ENCODE measurements at places on chromosomes 1 and 21.

GRCh38 chr1:167425482-167425881 is 92.8 kb downstream of the CD247 start:
- no peak for DNase-seq

- no peak for DNase-seq
These were observed 60.5 kb upstream of the KIAA1614 start for GRCh38 chr1:180851995-180852887.

GRCh38 chr1:99754697-99755096 is 11.7 kb downstream of the FRRS1 start:
- DNase-seq: no peak

- no peak for DNase-seq
These were observed 45.9 kb downstream of the BTBD8 start for GRCh38 chr1:92126088-92126487.

DNA sequence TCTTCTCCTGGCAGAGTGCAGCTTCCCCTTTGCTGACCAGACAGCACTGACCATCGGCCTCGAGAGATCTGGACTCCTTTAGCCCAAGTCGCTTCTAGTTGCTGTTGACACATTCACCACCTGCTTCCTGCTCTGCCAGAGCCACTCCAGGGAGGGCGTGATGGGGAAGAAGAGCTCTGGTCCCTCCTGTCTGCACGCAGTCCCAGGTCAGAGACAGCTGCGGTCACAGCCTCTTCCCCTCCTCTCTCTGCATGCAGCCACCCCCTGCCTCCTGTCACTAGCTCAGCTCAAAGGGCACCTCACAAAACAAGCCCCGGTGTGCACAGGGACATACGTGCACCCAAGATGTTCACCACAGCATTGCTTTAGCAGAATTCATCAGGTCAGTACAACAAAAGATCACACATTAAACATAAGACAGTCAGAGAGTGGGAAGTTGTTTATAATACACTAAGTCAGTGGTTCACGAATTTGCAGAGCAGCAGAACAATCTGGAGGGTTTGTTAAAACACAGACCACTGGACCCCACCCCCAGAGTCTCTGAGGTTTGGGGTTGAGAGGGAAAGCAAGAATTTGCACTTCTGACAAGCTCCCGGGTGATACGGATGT is 132.9 kb downstream of the SYF2 start:
- DNase-seq: no peak

GRCh38 chr1:203777596-203777995 is 12.6 kb downstream of the LAX1 start:
- DNase-seq: no peak

DNA sequence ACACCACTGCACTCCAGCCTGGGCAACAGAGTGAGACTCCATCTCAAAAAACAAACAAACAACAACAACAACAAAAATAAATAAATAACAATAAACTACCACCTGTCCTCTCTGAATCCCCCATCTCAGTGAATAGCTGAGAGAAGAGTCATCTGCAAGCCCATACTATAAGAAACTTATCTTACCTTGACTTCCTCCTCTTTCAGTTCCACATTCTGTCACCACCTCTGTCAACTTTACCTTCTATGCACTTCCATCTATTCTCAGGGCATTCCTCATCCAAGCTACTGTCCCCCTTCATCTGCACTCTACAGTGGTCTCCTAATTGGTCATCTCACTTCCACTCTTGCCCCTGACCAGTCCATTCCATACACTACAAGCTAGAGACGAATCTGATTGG is 58.1 kb downstream of the KIAA0040 start:
- no peak for DNase-seq

DNA sequence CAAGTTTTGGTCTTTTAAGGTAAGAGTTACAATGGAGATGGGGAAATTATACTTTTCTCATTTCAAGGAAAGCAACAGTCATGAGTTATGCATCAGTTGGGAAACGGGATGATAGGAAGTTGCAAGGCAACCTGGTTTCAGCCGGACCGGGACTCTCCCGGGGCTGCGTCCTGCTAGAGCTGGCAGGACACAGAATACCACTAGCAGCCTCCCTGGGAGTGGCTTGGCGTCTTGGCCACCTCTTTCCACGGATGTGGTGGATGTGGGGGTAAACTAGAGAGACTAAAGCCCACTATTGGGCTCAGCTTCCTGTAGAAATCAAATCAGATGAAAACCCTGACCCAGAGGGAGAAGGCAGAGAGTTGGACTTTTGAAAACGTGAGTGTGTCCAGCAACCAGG is 71.9 kb downstream of the ADARB1 start:
- DNase-seq: no peak

- no peak for DNase-seq
These were observed 1.9 kb upstream of the C4BPA start for GRCh38 chr1:207102146-207102545.

GRCh38 chr1:42931911-42932422 is 26.7 kb downstream of the SLC2A1 start:
- no peak for DNase-seq

DNA sequence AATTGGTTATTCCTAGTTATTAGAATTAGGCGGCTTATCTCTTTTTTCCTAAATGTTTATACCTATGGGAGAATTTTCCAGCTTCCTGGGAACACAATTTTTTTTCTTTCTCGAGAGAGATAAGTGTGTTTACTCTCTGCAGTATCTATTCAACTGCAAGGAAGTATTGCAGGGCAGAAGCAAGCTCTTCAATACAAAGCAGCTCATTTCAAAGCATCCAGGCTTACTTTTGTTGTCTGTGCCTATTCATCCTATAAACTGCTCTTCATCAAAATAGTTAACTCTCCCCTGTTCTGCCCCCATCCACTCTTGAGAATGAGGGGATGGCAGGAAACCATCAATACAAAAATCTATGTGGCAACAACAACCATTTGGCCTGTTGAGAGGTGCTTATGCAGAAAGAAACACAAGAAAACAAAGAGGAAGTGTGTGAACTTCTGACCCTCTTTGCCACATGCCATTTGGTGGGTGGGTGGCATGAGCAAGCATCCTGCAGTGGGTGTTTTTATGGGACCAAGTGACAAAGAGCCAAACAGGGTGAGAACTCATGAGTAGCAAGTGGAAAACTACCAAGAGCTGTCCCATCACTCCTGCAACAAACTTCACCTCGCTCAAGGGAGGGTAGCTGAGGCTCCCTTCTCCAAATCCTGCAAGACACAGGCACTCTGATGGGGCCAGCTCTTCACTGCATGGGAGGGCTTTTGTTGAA is 50.6 kb upstream of the MRPS6 start:
- no peak for DNase-seq

GRCh38 chr21:38816400-38816977 is 10.8 kb downstream of the ETS2 start:
- DNase-seq: no peak

DNA sequence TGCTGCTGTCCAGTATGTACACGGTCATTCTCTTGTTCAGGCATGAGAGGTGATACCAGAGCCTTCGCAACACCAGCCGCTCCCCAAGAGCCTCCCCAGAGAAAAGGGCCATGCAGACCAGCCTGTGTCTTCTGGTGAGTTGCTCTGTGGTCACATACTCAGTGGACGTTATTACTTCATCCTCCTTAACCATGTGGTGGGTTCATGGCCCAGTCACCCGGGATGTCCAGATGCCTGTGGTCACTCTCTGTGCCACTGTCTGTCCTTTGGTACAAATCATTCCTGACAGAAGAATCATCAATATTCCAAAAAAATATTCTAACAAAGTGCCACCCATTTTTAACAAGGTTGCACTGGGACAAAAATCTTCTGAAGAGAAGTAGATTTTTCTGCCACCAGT is 8.8 kb upstream of the ZNF124 start:
- no peak for DNase-seq

DNA sequence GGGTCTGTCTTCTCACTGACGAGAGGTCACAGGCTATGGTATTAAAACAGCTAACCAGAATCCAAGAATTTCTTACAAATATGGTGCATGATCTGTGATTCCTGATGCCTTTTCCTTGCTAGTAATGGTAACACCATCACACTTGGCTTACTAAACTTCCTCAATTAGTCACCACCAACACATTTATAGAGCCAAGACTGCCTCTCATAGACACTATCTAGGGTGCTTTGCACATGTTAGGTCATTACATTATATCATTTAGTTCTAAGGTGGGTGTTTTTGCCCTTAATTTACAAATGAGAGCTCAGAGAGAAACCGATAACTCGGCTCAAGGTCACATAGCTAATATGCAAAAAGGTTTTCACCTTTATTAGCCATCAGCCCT is 8.7 kb downstream of the KIF21B start:
- DNase-seq: no peak

GRCh38 chr1:168824418-168825065 is 95.5 kb upstream of the DPT start:
- no peak for DNase-seq

- DNase-seq: no peak
These were observed 23.1 kb downstream of the DYRK3 start for GRCh38 chr1:206658264-206658980.

DNA sequence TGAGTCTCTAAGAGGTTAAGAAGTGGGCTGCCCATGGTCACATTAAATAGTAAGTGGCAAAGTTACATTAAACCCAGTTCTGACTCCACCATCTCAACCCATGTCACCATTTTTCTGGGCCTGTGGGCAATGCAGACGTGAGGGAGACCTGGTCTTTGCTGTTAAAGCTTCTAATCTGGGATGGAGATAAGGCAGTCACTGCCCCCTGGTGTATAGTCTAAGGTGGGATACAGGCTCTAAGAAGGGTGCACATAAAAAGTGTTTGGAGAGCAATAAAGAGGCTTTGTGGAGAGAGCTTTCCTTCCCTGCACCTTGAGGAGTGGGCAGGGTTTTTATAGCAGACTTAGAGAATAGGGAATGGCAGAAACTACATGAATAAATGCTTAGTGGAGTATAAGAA is 141.3 kb downstream of the ROR1 start:
- DNase-seq: no peak

- DNase-seq: no peak
These were observed 47.5 kb upstream of the DIP2A start for GRCh38 chr21:46411236-46411635.

DNA sequence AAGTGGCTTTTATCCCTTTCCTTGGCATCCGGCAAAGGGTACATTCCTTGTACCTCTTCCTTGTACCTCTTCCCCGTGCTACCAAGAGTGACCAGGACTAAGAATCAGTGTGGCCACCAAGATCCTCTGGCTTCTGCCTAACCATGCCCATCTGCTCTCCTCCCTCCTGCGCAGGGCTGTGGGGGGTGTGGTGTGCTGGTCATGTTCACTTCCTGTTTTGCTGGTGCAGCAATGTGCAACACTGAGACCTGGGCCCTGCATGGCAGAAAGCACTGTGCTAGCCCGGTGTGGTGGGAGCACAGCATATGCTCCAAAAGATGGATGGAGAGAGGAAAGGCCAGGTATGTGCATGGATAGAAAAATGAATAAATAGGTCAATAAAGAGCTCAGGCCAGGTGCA is 33.3 kb upstream of the TENT5C start:
- no peak for DNase-seq

DNA sequence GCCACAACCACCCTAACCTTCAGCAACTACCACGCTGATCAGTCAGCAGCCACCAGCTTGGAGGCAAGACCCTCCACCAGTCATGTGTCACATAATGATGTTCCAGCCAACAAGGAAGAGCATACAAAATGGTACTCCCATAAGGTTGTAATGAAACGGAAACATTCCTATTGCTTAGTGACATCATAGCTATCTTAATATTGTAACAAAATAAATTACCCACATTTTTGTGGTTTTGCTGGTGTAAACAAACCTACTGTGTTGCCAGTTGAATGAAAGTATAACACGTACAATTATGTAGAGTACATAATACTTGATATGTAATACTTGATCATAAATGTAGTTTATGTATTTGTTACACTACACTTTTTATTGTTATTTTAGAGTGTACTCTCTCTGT is 1363.2 kb upstream of the ADGRL4 start:
- DNase-seq: no peak

DNA sequence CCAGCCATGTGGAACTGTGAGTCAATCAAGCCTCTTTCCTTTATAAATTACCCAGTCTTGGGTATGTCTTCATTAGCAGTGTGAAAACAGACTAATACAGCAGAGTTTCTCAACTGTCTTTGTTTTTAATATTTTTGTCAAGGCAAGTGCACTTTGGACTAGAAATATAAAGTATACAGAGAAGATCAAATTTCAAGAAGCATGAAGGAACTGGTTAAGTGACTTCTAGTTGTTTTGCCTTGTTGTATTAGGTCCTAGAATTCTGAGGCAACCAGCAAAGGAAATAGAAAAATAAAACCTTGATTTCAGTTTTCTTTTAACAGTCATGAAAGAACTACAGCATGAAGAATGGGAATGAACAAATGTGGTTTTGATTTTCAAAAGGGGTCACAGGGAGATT is 131.1 kb upstream of the PTGFR start:
- no peak for DNase-seq

- DNase-seq: no peak
These were observed 155.0 kb upstream of the BEND5 start for GRCh38 chr1:48931506-48932192.

GRCh38 chr1:56285554-56286402 is 293.6 kb downstream of the PLPP3 start:
- no peak for DNase-seq

Data from type B pancreatic cell (in vitro differentiated cells).